ENCODE measurements at places on chromosomes 3 and 15.

DNA sequence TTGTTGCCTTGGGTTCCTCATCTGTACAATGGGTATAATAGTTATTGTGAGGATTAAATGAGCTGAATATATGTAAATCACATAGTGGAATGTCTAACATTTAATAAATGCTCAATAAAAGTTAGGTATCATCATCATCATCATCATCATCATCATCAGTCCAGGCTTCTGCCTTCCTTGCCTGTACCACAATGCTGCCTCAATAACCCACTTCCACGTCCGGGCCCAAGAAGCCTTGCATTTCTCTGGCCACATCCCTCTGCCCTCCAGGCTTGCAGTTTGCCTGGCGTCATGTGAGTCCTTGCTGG lies 137.4 kb downstream of the THSD4 start:
- DNase-seq = no peak

GRCh38 chr3:72068621-72069020 lies 283.7 kb upstream of the PROK2 start:
- no peak for DNase-seq

GRCh38 chr3:189794518-189794917 lies 163.3 kb downstream of the TP63 start:
- no peak for DNase-seq

GRCh38 chr3:173893066-173893465 lies 495.5 kb downstream of the NLGN1 start:
- DNase-seq = no peak
